ENCODE measurements at places on chromosomes 3 and 15.

GRCh38 chr3:123350971-123351370 is 97.9 kb downstream of the ADCY5 start:
- ATAC-seq: no peak

- no peak for ATAC-seq
Measured at GRCh38 chr3:50157827-50158529, 2.9 kb downstream of the SEMA3F start.

- no peak for ATAC-seq
Measured at GRCh38 chr15:92968926-92969651, 69.0 kb downstream of the CHD2 start.

DNA sequence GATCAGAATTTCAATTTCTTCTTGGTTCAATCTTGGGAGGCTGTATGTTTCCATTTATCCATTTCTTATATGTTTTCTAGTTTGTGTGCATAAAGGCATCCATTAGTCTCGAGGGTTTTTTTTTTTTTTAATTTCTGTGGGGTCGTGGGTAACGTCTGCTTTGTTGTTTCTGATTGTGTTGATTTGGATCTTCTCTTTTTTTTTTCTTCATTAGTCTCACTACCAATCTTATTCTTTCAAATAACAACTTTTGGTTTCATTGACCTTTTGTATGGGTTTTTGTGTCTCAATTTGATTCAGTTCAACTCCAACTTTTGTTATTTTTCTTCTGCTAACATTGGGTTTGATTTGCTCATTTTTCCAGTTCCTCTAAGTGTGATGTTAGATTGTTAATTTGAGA is 48.9 kb downstream of the MCTP2 start:
- no peak for ATAC-seq

DNA sequence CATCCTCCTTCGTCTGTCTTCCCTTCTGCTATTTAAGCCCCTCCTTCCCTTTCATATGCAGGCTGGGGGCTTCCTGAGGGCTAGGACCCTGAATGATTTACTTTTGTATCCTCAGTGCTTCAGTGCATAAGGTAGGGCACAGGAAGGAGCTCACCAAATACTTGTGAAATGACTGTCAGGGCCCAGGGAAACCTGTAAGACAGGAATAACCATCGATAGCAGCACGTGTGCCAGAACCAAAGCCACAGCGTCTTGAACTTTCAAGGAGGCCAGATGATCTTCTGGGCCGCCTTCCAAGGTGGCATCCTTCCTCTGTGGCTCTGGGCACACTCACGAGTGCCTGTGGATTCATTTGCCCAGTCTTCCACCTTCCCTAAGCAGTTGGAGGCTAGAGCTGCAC is 3.9 kb downstream of the TMED3 start:
- ATAC-seq: no peak

DNA sequence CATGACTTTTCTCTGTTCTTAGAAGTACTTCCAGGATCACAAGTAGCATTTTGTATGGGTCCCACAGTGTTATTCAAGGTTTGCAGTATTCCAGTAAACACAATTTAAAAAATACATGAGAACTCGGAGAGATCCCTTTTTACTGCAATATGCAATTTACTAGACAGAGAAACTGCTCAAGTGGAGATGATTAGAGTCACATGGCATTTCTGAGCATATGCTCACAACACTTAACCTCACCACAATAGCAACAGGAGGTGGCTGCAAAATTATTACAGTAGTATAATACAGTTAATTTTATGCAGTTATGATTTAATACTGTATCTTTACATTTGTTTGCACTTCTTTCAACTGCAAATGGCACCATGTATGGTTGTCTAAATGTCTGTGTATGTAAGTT is 87.5 kb downstream of the PIK3CB start:
- no peak for ATAC-seq
